ENCODE measurements at places on chromosomes 6 and 20.

GRCh38 chr6:17768388-17768787, 61.7 kb upstream of the NUP153 start:
- DNase-seq, result no peak

GRCh38 chr20:1281279-1282057, 15.4 kb downstream of the SNPH start:
- no peak for DNase-seq

GRCh38 chr6:90925726-90926125, 338.9 kb upstream of the MAP3K7 start:
- no peak for DNase-seq

DNA sequence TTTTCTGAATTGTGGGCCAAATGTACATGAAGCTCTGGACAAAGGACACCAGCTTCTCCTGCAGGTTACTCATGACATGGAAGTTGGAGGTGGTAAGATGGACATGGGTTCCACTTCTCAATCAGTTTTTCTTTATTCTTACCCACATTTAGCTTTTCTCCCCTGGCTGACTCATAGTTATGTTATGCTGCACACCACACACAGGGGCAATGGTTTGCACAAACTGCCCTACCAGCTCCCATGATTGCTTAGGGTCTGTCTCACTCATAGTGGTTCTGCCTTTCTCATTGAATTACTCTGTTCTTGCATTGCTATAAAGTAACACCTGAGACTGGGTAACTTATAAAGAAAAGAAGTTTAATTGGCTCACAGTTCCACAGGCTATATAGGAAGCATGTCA, 4.5 kb upstream of the CD109 start:
- DNase-seq, result no peak

GRCh38 chr6:4518506-4518905, 257.7 kb upstream of the CDYL start:
- DNase-seq, result no peak
